ENCODE measurements at places on chromosomes 12 and 14.

DNA sequence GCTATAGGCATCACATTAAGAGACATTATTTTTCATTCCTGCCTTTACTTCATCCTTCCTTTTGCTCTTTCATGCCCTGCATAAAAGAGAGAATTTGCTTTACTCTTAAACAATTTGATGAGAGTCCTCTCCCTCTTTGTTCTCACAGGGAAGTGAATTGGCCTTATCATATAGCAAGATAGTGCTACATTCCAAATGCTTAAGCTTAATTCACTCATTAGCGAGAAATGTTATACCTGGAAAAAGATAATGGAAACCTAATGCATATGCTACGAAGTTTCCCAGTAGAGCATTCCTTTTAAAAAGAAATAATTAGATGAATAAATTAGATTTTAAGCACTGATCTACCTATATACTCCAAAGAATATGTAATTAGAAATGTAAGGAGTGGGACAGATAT is 798.8 kb downstream of the C12orf50 start:
- H3K27me3 ChIP-seq: no peaks in the 10 kb centered on the region
- H3K36me3 ChIP-seq: no peaks in the 10 kb centered on the region
- H3K4me3 ChIP-seq: no peak overlapping the region
- no peak overlapping the region for H3K27ac ChIP-seq

DNA sequence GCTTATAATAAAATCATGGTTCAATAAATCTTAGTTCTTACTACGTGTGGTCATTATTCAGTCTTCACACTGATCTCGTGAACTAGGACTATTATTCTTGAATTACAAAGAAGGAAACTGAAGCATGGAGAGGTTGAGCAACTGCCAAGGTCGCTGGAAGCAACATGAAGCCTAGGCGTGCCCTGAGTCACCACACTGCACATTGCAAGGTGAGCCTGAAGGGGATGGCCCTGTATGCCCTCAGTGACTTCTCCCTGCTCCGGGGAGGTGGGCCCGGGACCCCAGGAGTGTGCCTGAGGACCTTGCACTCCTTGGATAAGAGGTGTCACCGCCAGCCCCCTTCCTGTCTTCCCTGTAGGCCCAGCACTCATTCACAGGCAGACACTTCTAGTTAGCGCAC is 161.6 kb downstream of the CACNA1C start:
- no peaks in the 10 kb centered on the region for H3K27me3 ChIP-seq
- H3K4me1 ChIP-seq: no peaks in the 10 kb centered on the region
- DNase-seq: no peak
- no peak overlapping the region for H3K4me3 ChIP-seq
- H3K36me3 ChIP-seq: no peaks in the 10 kb centered on the region
- H3K27ac ChIP-seq: no peak overlapping the region

DNA sequence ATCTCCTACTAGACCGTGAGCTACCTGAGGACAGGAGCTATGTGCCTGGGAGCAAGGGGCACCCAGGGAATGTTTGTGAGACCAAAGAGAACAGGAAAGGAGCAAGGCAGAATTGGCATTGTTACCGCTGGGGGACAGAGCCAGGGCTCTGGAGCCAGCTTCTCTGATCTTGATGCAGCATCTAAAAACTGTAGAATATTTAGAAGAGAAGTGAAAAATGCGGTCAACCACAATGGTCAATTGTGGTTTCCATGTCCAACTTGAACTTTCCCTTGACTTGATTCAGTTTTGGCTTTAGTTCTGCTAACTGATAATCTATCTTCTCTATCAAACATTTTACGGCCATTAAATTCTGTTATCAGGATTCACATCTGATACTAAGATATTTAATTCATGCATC is 201.2 kb downstream of the ANO4 start:
- no peaks in the 10 kb centered on the region for H3K36me3 ChIP-seq
- no peak overlapping the region for H3K4me3 ChIP-seq
- H3K27me3 ChIP-seq: no peaks in the 10 kb centered on the region
- no peak for DNase-seq

- DNase-seq: no peak
- no peaks in the 10 kb centered on the region for H3K4me1 ChIP-seq
- peaks cover 2% of the 10 kb centered on the region for H3K36me3 ChIP-seq
- no peak overlapping the region for H3K27ac ChIP-seq
Measured at GRCh38 chr14:89411976-89412375, 5.1 kb downstream of the FOXN3 start.

- peaks cover 61% of the 10 kb centered on the region for H3K4me1 ChIP-seq
- H3K4me3 ChIP-seq: no peak overlapping the region
- DNase-seq: no peak
- H3K36me3 ChIP-seq: no peaks in the 10 kb centered on the region
Measured at GRCh38 chr14:76921088-76921399, 94.8 kb downstream of the LRRC74A start.

DNA sequence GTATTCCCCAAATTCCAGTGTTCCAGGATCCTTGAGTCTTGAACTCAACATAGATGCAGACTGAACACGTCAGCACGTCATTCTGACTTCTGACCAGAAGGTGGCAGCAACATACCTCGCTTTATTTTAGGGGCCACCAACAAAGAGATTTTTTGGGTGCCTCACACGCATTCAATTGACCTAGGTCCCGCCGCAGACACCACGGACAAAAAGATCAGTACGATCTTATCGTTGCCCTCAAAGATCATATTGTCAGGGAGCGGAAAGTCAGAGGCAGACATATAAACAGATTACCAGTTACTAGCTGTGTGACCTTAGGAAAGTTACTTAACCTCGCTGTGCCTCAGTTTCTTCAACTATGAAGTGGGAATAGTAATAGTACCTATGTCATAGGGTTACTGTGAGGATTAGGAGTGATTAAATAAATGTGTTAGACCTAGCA is 6.5 kb upstream of the PRPH start:
- H3K27ac ChIP-seq: no peak overlapping the region
- peak; percentile 75 for DNase-seq
- no peak overlapping the region for H3K4me3 ChIP-seq
- H3K36me3 ChIP-seq: no peaks in the 10 kb centered on the region

DNA sequence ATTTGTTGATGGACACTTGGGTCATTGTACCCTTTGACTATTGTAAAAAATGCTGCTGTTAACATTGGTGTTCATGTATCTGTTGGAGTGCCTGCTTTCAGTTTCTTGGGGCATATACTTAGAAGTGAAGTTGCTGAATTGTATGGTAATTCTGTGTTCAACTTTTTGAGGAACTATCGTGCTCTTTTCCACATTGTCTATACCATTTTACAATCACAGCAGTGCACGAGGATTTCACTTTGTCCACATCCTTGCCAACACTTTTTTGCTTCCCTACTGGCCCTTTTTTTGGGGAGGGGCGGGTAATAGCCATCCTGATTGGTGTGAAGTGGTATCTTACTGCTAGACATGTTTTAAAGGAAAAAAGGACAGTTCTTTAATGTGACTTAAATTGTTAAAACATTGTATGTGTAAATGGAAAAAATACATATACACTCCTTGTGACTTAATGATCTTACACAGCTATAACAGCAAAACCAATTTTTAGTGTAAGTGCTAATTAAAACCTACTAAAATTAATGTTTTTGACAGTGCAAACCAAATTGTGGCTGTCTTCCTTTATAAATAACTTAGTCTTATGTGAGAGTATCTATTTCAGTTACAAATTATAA is 52.7 kb downstream of the WNK1 start:
- no peak for DNase-seq
- H3K27ac ChIP-seq: no peak overlapping the region
- no peaks in the 10 kb centered on the region for H3K4me1 ChIP-seq
- H3K36me3 ChIP-seq: no peaks in the 10 kb centered on the region
- H3K4me3 ChIP-seq: no peak overlapping the region
- H3K27me3 ChIP-seq: no peaks in the 10 kb centered on the region

DNA sequence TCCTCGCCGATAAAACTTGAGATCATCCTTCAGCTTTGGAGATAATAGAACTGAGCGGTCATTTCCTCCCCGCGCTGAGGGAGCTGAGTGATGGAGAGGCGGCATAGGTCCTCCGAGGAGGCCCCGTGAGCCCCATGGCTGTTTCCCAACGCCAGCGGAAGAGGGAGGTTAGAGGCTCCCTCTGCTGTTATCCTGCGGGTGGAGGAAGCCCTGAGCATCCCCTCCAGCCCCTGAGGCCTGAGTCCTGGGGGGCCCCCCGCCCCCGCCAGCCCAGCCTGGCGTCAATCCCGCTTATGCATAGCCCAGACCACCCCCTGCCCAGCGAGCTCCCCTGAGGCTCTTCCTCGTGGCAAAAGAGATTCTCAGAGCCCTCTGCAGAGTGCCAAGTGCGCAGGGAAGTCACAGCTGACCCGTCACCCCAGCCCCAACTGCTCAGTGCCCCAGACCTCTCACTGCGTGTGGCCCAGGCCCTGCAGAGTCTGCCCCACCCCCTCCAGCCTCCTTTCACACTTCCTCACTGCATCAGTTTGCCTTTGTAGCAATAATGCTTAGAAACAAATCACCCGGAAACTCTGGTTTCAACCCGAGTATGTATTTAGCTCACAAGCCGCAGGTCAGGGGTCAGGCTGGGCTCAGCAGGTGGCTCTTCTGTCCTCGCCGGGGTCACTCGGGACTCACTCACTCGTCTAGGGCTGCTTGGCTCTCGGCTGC is 44.7 kb upstream of the GALNT9 start:
- H3K4me1 ChIP-seq: no peaks in the 10 kb centered on the region
- no peak overlapping the region for H3K27ac ChIP-seq

DNA sequence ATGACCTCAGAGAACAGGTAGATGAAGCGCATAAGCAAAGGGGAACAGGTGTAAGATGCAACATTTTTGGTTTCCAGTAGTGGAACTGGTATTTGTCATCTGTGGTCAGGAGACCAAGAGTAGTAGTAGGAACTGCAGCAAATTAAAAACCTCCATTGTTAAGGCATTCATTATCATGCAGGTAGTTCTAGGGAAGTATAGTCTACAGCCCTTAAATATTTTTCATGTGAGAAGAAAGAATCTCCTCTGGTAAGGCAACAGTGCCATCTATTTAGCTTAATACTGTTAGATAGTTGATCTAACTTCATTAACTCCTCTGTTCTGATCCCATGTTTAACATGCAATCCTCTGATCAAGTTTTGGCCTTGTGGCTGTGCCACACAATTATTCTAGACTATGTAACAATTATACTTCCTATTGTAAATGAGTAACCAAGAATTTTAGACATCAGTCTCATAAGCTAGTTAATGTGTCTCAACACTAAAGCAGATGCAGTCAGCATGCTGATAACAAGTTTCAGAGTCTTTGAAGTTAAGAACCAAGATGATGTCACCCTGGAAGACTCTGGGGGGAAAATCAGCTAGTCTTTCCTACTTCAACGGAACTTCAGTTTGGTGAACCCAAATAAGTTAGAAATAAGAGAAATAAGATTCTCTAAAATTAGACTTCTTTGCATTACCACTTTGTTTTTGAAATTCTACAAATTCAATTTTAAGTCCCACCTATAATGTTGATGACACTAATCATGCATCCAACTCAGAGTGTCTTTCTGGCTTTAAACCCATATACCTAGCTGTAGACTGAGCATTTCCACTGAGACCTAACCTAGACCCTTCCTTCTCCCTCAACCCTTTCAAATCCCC is 70.9 kb downstream of the STXBP6 start:
- H3K4me1 ChIP-seq: peaks cover 9% of the 10 kb centered on the region
- H3K4me3 ChIP-seq: no peak overlapping the region
- H3K36me3 ChIP-seq: no peaks in the 10 kb centered on the region
- H3K27me3 ChIP-seq: no peaks in the 10 kb centered on the region
- H3K27ac ChIP-seq: no peak overlapping the region
- DNase-seq: no peak

DNA sequence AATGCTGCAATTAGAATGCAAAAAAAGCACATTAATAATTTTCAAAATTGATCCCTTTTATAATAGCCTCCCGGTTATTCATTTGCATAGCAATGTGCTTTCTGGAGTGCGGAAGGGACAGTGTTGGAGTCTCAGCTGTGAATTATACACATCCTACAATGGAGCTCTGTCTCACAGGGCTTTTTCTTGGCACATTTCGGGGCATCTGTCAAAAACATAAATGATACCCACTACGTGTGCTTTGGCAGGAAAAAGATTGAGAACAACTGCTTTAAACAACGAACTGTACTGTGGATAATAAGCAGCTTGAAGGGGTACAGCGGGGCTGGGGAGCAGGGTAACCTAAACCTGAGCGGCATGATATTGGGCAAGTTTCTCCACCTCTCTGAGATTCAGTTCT is 123.1 kb downstream of the PAH start:
- H3K4me1 ChIP-seq: no peaks in the 10 kb centered on the region
- no peak overlapping the region for H3K4me3 ChIP-seq
- DNase-seq: no peak
- no peak overlapping the region for H3K27ac ChIP-seq

DNA sequence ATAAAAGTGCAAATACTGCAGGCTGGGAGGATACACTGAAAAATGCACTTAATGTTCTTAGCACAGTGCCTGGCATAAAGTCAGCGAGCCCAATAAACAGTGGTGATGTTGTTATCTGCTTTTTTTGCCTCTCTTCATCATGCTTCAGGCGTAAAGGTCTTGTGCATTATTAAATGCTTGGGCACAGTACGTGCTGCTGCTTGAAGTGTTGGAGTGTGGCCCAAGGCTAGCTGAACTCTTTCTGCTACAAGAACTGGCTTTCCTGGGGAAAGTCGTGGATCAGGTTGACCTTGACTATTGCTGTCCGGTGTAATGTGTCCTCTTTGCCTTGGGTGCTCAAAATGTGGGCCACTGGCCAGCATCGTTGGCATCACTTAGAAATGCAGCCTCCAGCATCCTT is 43.0 kb downstream of the SMOC1 start:
- H3K27me3 ChIP-seq: no peaks in the 10 kb centered on the region
- H3K36me3 ChIP-seq: no peaks in the 10 kb centered on the region

DNA sequence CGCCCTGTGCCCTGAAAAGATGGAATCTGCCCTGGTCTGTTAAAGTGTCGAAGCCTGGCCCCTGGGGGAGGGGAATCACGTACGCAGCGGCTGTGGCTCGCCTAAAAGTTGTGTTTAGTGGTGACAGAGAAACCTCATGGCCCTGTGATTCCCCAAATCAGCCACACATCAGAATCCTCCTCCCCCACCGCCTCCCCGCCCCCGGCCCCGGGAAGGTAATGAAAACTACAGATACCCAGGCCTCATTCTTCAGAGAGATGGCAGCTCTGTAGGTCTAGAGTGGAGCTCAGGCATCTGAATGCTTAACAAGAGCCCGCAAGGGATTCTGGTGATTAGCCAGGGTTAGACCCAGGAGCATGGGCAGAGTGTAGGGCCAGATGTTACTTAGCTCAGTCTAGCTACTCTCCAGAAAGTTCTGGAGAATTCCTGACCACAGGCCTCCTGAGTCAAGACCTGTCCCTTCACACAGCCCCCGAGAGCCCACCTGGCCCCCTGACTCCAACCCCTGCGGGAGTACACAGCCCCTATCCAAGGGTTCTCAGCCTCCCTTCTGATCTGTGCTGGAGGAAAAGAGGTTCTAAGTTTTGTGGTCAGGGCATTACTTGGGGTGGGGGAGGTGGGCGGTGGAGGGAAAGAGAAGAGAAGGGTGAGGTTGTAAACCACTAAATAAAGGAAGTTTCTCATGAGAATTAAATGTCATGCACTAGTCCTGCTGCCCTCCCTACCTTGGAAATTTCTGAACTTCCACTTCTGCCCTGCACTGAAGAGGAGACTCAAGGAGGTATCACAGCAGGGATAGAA is 114.8 kb downstream of the PLXNC1 start:
- H3K36me3 ChIP-seq: no peaks in the 10 kb centered on the region
- peak overlapping the region; percentile 87 for H3K27ac ChIP-seq
- H3K4me3 ChIP-seq: no peak overlapping the region
- H3K27me3 ChIP-seq: no peaks in the 10 kb centered on the region
- peaks cover 9% of the 10 kb centered on the region for H3K4me1 ChIP-seq

- no peak overlapping the region for H3K4me3 ChIP-seq
- no peaks in the 10 kb centered on the region for H3K27me3 ChIP-seq
- no peak overlapping the region for H3K27ac ChIP-seq
Measured at GRCh38 chr12:5746917-5747316, 198.1 kb downstream of the ANO2 start.
